ENCODE measurements at places on chromosomes 3 and 15.

DNA sequence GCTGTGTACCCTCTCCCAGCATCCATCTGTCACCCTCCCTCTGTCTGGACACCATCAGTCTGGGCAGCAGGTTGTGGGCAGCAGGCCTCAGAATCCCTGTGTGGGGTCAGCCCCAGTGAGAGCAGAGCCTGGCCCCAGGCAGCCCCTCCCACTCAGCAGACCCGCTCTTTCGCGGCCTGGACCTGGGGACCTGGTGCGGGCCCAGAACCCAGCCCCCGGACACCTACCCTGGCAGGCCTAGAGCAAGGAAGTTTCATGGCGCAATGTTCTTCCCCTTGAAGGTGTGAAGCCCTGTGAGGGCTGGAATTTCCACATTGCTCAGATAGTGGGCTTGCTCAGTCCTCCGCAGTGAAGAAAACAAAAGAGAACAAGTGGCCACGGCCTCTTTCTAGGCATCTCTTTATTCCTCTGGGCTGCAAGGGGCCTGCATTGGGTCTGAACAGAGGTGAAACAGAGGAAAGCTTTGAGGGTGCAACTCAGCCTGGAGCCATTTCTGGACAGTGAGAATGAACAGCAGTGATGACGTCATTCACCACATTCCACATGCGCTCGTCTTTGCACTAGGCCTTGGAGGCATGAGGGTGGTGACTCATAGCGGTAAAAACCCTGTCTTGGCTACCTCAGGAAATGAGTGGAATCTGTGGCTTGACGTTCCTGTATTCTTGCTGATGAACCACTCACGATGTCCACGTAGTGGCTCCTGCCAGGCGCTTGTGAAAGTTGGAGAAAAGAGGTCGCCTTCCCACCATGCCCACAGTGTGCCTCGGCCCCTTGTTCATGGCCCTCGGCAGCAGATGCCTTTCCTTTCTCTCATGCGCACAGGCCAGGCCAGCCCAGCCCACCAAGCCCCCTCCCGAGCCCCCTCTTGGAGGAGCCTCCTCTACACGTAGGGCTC lies 66.1 kb downstream of the SLC30A4 start:
- peak; percentile 100 for DNase-seq

DNA sequence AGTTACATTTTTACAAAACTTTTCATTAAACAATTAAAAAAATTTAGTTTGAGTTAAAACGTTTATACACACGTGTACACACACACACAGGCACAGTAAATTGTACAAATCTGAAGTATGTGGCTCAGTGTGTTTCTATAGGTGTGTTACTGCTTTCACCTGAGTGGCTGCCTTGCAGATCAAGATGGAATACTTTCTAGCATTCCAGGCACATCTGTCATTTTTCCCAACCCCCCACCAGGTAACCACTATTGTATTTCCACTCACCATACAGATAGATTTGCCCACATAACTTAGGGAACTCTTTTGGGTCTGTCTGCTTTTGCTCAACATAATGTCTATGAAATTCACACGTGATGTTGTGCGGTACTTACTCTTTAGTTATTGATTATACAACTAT lies 141.1 kb downstream of the PTPRG start:
- DNase-seq, result no peak

DNA sequence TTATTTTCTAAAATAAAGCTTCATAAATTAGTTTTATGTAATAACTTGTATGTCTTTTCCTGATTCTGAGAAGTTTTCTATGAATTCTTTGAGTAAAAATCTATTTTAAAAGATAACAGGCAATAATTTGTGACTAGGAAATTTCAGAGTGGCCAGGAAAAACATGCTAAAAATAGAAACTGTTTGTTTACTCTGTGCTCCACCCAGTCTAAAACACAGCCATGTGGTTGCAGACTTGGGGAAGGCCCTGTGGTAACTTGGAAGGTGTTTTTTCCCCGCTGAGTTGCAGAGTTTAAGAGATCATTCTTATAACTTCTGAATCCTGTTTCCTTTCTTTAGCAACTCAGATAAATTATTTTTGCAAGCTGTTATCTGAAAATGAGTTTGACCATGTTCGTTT lies 21.9 kb downstream of the PLCL2 start:
- DNase-seq, result peak; percentile 69

GRCh38 chr3:125679258-125679657 lies 84.0 kb upstream of the OSBPL11 start:
- no peak for DNase-seq

GRCh38 chr3:47578119-47578632 lies 489 bp downstream of the CSPG5 start:
- peak; percentile 53 for DNase-seq

- DNase-seq, result no peak
Observed at GRCh38 chr3:17444865-17445264, 297.6 kb downstream of the TBC1D5 start.
